ENCODE measurements at places on chromosomes 3 and 15.

GRCh38 chr3:123388042-123388441 is 60.8 kb downstream of the ADCY5 start:
- no peak for DNase-seq

GRCh38 chr3:187968883-187969580 is 184.9 kb upstream of the LPP start:
- no peak for DNase-seq

DNA sequence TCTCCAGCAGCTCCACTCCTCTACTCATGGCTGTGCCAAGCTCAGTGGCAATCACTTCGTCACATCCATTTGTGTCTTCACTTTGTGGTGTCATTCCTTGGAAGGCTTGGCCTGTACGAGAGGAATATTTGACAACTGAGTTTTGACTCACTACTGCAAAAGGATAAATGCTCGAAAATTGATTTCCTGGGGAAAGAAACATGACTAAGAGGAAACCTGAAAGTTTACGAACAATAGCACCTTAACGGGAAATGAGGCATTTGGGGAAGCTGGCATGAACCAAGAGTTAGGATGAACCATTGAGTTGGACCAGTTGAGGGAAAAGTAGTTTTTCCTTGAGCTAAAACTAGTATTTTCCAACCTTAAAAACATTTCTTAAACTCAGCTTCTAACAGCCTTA is 74.2 kb upstream of the ABHD17C start:
- no peak for DNase-seq

DNA sequence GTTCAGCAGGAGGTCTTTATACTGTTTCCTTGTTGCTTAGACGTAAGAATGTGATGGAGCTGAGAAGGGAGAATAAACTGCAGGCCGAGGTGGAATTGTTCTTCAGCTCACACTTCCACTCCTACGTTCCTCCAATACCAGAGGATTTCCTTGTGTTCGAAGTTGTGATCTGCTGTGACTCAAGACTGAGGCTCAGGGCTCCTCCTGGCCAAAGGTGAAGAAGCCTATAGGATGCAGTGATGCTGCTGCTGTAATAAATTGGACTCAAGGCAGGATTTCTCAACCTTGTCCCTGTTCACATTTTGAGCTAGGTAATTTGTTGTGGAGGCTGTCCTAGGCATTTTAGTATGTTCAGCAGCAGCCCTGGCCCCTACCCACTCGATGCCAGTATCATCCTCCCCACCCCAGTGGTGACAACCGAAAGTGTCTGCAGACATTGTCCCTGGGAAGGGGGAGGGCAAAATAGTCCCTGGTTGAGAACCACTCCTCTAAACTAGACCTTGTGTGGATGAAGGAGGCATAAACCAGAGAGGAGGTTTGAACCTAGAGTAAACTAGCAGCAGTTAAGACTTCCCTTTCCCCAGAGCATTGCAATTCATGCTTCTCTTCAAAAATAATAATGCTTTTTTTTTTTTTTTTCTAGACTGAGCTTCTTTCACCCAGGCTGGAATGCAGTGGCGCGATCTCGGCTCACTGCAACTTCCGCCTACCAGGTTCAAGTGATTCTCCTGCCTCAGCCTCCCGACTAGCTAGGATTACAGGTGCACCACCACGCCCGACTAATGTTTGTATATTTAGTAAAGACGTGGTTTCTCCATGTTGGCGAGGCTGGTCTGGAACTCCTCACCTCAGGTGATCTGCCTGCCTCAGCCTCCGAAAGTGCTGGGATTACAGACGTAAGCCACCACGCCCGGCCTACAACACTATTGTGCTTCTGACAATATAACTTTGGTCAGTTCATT is 11.1 kb downstream of the RAP2B start:
- DNase-seq: no peak

GRCh38 chr3:151900884-151901643 is 27.6 kb downstream of the SUCNR1 start:
- no peak for DNase-seq
